CD4-positive, alpha-beta T cell treated with Interleukin-4 for 1 hour (primary cell): ENCODE measurements at places on chromosomes 12 and 14.
A peak's percentile ranks its signal among the peaks of the same experiment; 100 is the strongest.

DNA sequence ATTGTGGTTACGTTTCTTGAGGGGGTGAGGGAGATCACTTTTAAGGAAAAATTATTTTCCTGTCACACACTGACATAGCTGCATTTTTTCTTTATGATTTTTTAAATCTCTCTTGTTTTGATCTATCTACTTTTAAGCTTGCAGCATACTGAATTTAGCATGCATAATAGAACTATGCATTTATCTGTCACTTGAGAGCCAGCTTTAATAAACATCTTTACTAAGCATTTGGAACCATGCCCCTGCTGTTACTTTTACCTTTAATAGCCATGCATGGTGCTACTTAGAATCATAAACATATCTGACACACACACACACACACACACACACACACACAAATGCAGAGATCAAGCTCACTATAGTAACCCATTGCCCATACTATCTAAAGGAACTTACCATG, 486.2 kb downstream of the NELL2 start:
- DNase-seq, result no peak

DNA sequence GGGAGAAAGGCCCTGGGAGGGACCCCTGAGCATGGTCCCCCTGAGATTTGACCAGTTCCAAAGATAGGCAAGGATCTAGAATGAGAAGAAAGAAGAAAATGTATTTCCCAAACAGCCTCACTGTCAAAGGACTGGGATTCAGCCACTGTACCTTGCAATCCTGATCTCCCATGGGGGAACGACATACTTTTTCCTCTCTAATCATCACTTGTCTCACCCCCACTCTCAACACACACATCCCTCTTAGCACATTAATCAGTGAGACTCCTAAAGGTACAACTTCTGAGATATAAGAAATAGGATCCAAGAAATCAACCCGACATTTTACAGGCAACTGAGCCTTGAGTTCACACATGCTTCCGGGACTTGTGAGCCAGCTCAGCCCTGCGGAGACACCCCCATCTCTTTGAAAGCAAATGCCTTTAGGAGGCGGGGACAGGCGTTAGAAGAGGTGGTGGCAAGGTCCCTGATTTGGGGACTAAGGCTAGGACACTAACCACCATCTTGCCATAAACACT, 1.4 kb downstream of the MAP3K9 start:
- DNase-seq, result peak; percentile 66

DNA sequence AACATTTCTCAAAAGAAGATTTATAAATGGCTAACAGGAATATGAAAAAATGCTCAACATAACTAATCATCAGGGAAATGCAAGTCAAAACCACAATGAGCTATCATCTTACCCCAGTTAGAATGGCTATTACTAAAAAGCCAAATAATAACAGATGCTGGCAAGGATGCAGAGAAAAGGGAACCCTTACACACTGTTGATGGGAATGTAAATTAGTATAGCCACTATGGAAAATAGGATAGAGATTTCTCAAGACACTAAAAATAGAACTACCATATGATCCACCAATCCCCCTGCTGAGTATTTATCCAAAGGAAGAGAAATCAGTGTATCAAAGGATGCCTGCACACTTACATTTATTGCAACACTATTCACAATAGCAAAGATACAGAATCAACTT, 58.3 kb downstream of the GUCY2C start:
- no peak for DNase-seq

- DNase-seq, result no peak
Observed at GRCh38 chr12:131867471-131867870, 27.0 kb upstream of the ULK1 start.

DNA sequence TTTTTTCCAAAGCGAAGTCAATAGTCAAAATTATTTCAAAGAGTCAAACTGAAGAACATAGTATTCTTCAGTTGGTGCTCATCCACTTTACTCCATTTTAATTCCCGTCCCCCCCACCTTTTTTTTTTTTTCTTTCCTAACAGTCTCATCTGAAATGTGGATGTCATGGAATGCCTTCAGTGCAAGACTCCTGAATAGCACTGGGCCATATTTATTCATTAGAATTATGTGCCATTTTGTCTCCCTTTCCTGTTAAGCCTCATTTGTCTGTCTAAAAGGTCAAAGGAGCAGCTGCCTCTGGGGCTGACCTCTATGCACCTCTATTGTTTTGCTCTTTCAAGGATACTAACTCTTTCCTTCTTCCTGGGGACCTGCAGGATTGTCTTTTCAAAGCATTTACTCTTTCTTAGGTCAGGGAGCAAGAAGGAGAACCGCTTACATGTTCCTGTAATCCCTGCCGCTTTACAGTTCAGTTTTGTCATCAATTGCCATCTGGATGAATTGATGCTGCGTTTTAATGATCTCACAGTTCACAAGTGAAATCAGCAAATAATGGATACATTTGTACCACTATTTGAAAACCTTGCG, 310.6 kb downstream of the NPAS3 start:
- no peak for DNase-seq

GRCh38 chr14:65703996-65704395, 291.5 kb downstream of the FUT8 start:
- no peak for DNase-seq

GRCh38 chr12:87096082-87096585, 839.9 kb upstream of the MGAT4C start:
- no peak for DNase-seq

DNA sequence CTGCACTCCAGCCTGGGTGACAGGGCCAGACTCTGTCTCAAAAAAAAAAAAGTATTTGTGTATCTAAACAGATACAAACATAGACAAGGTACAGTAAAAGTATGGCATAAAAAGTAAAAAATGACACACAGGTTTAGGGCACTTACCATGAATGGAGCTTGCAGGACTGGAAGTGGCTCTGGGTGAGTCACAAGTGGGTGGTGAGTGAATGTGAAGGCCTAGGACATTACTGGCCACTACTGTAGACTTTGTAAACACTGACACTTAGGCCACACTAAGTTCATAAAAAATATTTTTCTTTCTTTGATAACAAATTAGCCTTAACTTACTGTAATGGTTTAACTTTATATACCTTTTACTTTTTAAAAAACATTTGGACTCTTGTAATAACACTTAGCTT, 38.0 kb upstream of the EIF5 start:
- DNase-seq, result no peak

GRCh38 chr12:72057330-72057914, 118.8 kb downstream of the TPH2 start:
- no peak for DNase-seq

DNA sequence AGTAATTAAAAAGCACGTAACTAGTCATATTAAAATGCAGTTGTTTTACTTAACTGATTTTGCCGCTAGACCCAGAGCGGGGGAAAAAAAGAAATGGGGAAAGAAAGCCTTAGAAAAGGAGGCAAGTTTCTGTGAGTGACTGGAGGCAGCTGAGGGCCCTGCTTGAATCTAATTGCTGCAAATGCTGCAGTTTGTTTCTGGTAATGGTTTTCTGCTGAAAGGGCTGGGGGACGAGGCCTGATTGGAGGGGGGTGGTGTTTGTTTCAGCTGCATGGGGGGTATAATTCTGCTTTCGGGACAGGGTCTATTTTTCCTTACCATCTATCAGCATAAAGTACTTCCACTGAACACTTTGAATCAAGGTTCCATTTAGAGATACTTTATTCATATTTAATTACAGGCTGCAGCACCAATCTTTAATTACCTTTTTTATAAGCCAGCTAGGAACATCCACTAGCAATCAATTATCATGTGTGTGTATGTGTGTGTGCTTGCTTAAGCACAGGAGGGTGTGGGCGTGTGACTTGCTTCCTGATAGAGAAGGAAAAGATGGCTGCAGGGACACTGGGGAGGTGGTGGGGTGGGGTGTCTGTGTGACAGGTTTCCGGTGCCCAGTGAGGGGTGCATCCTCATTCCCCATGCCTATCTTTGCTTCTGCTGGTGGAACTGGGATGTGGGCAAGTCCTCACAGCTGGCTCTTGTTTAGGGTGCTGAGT, 83.4 kb downstream of the ADCK1 start:
- DNase-seq, result no peak

- DNase-seq, result no peak
Observed at GRCh38 chr14:50947446-50947845, 3.2 kb upstream of the PYGL start.

- no peak for DNase-seq
Observed at GRCh38 chr12:93762912-93763553, 85.9 kb downstream of the CRADD start.

- DNase-seq, result no peak
Observed at GRCh38 chr12:6863586-6864321, 3.6 kb upstream of the TPI1 start.

- DNase-seq, result no peak
Observed at GRCh38 chr12:64018524-64018923, 174.0 kb downstream of the SRGAP1 start.

- no peak for DNase-seq
Observed at GRCh38 chr12:32382226-32382625, 17.1 kb upstream of the FGD4 start.

DNA sequence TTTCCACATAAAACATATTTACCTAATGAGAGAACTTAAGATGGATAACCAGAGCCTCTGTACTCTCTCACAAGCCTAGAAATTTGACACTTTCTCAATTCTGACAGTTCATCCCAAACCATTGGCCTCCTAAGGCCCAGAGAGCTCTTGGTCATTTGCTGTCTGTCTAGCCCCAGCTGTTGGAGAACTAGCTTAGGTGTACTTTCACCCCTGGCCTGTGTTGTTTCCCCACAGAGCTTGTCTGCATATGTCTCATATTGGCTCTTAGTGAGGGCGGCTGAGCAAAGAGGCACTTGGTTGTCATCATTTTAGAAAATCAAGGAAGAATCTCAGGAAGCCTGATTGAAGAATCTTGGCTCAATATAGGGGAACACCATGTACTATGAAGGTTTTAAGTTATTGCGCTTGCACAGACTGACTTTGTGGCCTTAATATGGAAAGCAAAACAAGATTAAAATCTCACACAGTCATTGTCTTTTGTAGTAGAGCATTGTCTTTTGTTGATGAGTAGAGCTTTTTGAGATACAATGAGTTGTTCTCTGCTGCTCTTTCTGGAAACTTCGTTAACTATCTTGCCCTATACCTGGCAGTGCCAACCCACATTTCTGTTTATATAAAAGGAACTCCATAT, 324.6 kb downstream of the RAD51B start:
- DNase-seq, result peak; percentile 1

DNA sequence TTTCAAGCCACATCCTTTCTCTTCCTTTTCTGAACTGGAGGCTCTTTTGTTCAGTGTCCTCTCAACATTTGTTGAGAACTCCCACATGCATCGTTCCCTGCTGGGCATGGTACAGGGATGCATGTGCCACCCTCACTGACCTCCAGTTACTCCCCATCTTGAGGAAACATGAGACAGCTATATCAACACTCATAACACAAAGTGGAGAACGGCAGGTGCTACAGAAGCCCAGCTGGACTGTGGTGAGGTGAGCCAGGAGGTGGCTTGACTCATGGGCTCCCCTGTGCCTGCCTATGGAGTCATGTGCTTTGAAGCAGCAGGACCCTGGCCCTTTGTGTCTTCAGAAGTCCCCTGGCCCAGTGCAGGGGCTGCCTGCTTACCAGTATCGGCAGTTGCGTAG, 9.7 kb downstream of the MYH6 start:
- no peak for DNase-seq

- peak; percentile 74 for DNase-seq
Observed at GRCh38 chr12:121799842-121800693, 3.7 kb upstream of the SETD1B start.

- DNase-seq, result no peak
Observed at GRCh38 chr14:21299562-21300130, 19.8 kb downstream of the RPGRIP1 start.

DNA sequence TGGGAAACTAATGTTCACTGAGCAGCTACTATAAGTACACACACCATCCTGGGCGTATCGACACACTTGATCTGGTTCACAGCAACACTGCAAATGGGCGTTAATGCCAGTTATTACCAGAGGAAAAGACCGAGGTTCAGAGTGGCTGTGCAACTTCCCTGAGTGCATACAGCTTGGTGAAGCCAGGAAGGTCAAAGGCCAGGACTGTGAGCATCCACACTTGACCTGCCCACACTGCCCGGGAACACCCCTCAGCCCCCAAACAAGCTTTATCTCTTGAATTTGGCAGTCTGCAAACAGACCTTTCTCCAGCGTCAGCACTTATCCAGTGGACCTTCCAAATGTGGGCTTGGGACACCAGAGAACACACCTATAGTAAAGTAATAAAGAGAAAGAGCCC, 312.6 kb downstream of the BCL11B start:
- DNase-seq, result no peak

DNA sequence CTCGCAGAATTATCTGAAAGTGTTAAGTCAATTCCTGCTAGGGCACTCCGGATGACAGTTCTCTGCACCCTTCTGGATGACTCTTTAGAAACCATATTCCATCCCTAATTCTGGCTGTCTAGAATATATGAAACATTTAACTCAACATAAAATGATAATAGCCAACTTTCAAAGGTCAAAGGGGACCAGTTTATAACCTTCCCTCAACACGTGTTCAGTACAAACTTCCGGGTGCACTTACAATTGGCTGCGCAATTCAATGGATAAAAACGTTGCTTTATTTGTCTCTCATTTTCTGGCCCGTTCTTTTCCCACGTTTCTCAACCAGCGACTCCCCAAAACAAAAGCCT, 1.3 kb downstream of the SBNO1 start:
- DNase-seq, result peak; percentile 37

DNA sequence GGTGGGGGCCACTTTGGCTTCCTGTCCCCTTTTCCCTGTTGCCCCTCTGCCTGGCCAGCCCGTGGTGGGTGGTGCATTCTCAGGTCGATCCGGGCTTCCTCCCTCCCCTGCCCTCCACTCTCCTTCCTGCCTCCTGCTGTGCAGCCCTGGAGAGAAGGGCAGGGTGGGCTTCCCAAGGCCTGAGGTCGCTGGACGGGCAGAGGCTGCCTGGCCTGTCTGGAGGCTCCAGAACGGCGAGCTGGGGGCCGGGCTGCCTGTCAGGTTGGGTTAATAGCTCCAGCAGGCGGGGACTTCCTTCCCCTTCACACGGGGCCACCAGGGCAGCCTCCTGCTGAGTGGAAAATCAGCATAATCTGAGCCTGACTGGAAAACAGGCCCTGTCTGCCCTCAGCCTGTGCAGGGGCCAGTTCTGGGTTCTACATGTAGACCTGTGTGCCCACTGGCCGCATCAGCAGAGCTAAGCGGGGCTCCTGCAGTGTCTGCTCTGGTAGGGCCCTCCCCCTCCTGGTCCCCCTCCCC, 11.3 kb downstream of the KIF26A start:
- no peak for DNase-seq

GRCh38 chr14:60845523-60845922, 111.0 kb downstream of the MNAT1 start:
- DNase-seq, result no peak

GRCh38 chr12:121942145-121942718, 23.8 kb downstream of the CFAP251 start:
- DNase-seq, result no peak

DNA sequence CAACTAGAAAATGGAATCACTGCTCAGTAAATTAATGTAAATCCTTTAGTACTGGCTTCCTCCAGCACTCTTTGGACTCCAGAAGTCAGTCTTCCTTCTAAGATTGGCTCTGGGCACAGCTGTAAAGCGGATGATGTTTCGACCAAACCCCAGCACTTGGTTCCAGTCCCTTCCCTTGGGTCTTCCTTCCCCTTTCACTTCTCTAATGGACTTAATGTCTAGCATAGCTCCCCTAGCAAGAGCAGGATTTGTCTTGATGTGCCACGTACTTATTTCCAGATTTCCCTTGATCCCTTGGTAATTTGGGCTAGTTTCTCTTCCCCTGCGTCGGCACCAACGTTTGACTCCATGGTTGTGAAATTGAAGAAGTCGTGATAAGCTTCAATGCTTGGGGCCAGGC, 28.3 kb downstream of the C12orf75 start:
- peak; percentile 7 for DNase-seq
